ENCODE measurements at places on chromosomes 4 and X.

DNA sequence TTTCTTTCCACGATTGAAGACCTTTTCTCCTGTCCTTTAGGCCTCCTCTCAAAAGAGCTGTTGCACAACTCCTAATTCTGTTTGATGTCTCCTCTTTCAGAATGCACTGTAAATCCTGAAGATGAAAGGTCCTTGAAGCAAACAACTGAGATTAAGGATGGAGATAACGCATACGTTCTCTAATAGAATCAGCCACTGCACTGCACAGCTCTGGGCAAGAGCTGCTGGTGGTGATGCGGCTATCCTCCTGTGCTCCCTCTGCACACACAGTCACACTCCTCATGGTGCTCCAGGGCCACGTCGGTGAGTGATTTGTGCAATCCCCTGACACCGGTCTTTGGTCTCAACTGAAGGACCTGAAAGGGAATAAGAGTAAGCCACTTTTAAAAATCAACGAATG is 208.7 kb downstream of the PDGFC start:
- DNase-seq = no peak

GRCh38 chrX:143306991-143307937 is 210.0 kb downstream of the SPANXN3 start:
- DNase-seq = no peak

DNA sequence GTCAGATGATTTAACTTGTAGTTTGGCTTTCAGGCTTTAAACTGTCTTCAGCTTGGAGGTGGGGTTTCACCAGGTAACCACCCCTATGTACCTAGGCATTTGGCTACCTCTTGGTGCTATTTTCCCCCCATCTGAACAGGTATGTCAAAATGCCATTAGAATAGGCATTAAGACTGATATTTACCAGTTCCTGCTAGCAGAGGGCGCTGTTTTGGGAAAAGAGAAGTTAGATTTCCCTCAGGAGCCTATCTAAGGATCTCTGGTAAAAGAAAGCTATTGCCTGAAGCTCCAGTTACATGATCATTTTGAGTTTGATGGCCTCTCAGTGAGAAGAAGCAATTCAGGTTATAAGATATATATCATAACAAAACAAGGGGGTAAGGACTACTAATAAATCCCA is 879.1 kb downstream of the SH3BGRL start:
- no peak for DNase-seq

DNA sequence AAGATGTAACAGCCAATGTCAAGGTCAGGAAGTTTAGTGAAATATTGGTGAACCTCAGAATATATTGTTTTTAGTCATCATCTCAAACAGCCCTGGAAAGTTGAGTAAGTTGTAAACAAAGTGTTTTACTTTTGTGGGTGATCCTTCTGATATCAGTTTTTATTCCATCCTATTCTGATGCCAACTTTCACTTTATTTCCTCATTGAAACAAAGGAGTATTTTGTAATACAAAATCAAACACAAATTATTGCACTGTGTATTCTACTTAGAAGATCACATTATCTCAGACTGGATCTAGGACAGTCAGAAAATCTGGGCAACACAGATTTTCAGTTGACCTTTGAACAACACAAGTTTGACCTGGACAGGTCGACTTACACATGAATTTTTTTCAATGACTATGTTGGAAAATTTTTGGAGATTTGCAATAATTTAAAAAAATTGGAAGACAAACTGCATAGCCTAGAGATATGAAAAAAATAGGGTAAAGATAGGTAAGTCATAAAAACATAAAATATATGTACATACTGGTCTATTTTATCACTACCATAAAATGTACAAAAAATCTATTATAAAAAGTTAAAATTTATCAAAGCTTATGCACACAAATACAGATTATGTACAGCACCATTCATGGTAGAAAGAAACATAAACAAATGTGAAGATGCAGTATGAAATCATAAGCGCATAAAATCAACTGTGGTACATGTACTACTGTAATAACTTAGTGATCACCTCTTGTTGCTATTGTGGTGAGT is 709.1 kb upstream of the FAM241A start:
- no peak for DNase-seq

Data from K562 (cell line).